HuH-7.5 (cell line): ENCODE measurements at places on chromosomes 3 and 15.

GRCh38 chr3:38548154-38548931 lies 52.2 kb downstream of the EXOG start:
- DNase-seq: no peak

GRCh38 chr15:90860942-90861675 lies 7.3 kb upstream of the FURIN start:
- DNase-seq: peak; percentile 77

GRCh38 chr3:6255229-6255628 lies 605.7 kb upstream of the GRM7 start:
- DNase-seq: no peak

- no peak for DNase-seq
Observed at GRCh38 chr3:32276279-32276841, 37.9 kb downstream of the CMTM8 start.

DNA sequence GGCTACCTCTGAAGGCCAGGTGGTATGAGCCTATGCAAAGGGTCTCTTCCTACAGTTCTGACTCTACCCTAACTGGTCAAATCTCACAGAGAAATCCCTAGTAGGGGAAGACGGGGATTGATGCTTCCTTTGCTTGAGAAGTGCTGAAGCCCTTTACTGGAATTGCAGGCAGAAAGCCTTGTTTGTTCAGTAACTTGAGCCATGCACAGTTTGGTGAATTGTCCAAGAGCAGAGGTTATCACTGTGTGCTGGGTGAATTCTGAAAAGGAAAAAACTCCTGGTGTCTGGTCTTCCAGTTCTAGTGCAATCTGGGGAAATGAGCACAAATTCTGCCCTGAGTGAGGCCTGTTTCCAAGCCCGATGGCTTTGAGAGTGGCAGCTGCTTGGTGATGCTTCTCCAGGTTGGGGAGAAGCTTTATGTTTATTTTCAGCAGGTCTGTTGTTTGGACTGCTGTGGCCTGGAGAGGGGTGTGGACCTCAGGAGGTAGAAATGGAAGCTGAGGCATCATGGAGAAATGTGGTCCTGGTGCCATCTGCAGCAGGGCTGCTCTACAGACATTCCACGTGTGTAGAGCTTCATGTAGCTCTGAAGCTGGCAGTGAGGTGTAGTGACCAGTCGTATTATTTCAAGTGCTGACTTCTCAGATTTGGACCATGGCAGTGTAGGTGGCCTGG lies 60.9 kb downstream of the ARNT2 start:
- DNase-seq: peak; percentile 37
